H4 (cell line): ENCODE measurements at places on chromosomes 1 and 21. TPM values are rescaled to one million over a fixed set of nuclear protein-coding genes. Genes with fewer than 3 reads are reported as not detected.

Gene MMP23B
- not detected in 2 replicates for total RNA-seq

Gene DNAH14
- not detected in 2 replicates for total RNA-seq

Gene C4BPA
- 0.15 TPM in 1 of 2 replicates, not detected in the other for total RNA-seq

Gene AVPR1B
- not detected in 2 replicates for total RNA-seq

DNA sequence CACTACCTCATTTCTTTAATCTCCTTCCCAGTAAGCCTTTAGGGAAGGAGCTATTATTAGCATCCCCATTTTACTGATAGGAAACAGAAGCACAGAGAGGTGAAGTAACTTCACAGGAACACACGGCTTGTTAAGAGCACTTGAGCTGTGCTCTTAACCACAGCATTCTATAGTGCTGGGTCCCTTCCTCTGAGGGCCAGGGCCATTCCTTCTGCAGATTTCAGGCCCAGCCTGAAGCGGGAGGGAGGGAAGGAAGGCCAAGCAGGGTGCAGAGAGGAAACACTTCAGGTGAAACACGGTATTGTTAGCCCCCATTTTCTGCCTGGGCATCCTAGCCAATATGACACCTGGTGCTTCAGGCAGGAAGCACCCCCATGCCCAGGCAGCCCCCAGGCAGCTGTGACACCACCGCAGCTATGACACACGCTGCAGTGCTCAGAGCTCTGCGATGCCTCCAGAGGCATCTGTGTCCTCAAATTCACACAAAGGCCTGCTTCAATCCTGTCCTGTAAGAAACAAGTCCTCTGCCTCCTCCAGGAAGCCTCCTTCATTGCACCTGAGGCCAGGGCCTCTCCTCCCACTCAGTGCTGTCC, 4.5 kb upstream of the EXTL1 start:
- no peak for DNase-seq

GRCh38 chr1:91673613-91674012, 173.0 kb downstream of the CDC7 start:
- no peak for DNase-seq

Gene TMEM82
- total RNA-seq = not detected in 2 replicates

- DNase-seq = no peak
Observed at GRCh38 chr1:25707280-25708016, 90.9 kb downstream of the MAN1C1 start.

DNA sequence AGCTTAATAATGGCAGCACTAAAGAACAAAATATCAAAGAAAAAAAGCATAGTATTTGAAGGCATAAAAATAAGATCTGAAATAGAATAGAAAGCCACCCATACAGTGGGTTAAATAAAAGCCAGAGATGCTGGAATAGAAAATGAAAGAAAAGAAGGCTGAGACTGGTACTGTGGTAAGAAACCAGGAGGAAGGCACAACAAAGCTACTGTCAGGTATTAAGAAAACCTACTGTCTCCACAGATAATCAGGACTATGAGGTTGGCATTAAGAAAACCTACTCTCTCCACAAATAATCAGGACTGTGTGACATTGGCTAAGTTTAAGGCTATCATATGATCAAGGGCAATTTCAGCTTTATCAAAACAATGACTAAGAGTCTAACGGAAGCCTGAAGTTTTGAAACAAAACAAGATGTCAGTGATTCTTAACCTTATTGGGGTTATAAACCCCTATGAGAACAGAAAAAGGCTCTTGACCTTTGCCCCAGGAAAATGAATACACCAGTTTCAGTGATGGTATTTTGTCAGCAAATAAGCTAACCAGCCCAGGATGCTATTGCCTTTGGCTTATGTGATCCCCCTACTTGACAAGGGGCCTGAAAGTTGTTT, 24.4 kb downstream of the MCOLN2 start:
- no peak for DNase-seq

Gene TFAP2E
- not detected in 2 replicates for total RNA-seq

GRCh38 chr1:17188889-17189631, 15.9 kb upstream of the PADI1 start:
- no peak for DNase-seq

DNA sequence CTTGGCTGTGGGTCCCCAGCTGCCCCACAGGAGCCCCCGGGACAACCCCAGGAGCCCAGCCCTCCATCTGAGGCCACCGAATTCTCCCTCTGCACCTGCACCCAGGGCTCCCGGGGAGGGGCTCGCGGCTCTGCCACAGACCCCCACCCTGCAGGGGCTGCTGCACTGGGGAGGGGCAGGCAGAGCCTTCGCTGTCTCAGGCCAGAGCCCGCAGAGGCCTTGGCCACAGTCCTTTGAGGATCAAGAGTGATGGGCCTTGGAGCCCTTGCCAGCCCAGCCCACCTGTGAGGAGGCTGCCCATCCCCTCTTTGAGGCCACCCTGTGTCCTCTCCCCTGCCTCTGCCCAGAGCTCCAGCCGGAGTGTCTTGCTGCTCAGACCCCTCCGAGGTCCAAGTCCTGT, 6.5 kb downstream of the PERM1 start:
- DNase-seq = no peak

Gene SESN2
- total RNA-seq = 11.8 and 13.6 TPM in 2 replicates

Gene ROR1
- total RNA-seq = 1.8 and 4.1 TPM in 2 replicates

Gene TCHHL1
- total RNA-seq = not detected in 2 replicates

- DNase-seq = no peak
Observed at GRCh38 chr1:65694933-65695332, 97.8 kb upstream of the PDE4B start.
